ENCODE measurements at places on chromosomes 7 and 10.

- DNase-seq = no peak
Measured at GRCh38 chr7:156176039-156176438, 363.8 kb upstream of the SHH start.

DNA sequence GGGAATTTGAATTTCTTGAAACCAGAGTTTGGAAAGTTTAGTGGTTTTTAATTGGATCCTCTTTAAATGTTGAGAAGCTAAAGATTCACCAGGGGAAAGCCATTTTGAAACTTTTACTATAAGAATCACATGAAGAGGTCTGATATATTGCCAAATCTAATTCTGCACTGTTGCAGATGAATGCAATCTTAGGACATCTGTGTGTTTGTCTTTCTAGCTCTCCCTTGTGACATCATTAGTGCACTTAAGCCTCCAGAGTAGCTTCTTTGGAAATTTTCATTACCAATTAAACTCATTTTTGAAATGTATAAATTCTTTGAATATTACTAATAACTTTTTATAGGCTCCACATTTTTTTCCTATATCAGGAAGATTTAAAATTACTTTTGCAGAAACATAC is 160.2 kb downstream of the BICC1 start:
- DNase-seq = no peak

DNA sequence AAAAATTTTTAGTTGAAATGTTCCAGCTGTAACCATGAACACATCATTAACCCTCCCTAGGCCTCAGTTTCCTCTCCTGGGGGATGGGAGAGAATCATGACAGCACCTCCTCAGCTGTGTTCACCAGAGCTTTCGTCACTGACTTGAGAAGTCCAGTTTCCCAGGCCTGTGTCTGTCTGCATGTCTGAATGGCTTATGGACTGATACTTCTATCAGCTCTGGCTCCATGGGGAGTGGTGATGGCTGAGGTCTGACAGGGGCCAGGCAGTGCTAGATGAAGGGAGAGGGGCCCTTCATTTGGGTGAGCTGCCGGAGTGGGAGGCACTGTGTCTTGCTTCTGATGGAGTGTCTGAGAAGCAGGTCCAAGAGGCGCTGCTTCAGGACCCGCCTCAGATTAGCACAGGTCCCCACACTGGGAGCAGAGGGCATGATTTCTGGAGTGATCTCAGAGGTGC is 192.9 kb downstream of the PTPN20 start:
- no peak for DNase-seq

GRCh38 chr7:71601851-71602250 is 469.9 kb downstream of the GALNT17 start:
- DNase-seq = no peak

- DNase-seq = no peak
Measured at GRCh38 chr7:128264477-128264876, 23.4 kb downstream of the LEP start.

GRCh38 chr7:132161533-132161915 is 414.7 kb downstream of the PLXNA4 start:
- no peak for DNase-seq

DNA sequence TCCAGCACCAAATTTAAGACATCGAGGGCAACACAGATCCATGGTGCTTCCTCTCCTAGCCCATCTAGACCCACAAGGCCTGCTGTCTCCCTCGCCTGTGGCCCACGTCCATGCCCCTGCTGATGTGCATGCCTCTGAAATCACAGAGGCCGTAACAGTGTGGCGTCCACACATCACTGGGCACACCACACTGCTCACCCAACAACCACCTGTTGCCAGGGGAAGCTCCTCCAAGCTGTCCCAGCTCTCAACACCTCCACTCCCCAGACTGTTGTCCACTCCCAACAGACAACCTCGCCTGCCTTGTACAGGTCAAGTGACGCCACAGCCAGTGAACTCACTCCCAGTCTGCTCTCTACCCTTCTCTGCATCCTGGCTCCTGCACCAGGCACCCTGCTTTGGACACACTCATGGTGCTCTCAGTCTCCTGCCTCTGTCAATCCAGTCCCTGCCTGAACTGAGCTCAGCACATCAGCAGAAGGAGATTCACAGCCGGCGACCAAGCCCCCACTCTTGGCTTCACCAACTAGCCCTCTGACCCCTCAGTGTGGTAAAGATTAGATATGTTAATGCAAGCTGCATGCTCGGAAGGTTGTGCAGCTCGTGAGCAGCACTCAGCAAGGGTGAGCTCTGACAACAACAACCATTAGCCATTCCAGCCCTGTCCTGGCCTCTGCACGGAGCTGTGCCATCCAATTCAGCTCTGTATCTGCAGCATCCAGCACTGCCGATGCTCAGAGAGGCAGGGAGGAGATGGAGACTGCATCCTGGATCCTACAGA is 197.0 kb downstream of the TNS3 start:
- no peak for DNase-seq

- no peak for DNase-seq
Measured at GRCh38 chr10:130810856-130811255, 500.7 kb downstream of the TCERG1L start.

DNA sequence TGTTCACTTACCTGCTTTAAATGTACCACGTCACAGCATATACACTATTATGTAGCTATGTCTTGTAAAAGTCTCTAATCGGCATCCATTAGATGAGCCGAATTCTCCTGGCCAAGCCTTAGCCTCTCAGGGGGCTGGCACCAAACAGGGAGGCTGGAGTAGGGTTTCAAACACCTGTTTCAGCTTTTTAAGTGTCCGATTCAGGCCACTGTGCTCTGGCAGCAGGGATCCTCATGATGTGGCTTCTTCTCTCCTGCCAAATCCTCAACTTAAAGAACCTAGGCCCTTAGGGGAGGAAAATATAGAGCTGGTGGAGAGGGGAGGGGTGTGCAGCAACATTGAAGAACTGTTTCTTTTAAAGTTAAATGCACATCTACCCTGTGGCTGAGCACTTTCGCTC is 68.5 kb upstream of the NFKB2 start:
- no peak for DNase-seq

DNA sequence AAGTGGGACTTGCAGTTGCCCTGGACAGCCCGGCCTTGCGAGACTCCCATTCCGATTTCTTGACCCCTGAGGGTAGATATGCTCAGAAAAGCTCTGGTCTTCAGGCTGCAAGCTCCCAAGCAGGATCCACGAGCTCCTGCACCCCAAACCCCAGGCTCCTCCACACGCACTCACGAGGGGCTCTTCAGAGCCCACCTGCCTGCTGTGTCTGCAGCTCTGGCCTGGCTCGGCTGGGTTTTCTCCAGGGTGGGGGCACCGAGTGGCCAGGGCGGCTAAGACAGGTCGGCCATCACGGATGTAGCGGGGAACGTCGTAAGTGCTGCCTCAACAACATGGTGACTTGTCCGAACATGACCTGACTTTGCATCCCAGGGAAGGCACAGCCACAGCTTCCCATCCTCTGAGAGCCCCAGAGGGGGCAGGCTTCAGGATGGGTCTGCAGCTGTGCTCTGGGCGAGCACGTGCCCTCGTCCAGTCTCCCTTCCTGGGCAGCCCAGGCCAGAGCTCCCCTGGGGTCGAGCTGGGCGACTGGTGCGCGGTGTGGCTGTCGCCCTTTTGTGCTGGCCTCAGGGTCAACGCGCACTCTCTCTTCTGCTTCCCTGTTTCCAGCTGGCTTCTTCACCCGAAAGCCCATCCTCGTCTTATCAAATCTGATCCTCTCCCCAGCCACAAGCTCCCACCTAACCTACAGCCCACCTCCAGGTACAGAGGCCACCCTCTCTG is 415.3 kb downstream of the DNAJB6 start:
- DNase-seq = no peak

DNA sequence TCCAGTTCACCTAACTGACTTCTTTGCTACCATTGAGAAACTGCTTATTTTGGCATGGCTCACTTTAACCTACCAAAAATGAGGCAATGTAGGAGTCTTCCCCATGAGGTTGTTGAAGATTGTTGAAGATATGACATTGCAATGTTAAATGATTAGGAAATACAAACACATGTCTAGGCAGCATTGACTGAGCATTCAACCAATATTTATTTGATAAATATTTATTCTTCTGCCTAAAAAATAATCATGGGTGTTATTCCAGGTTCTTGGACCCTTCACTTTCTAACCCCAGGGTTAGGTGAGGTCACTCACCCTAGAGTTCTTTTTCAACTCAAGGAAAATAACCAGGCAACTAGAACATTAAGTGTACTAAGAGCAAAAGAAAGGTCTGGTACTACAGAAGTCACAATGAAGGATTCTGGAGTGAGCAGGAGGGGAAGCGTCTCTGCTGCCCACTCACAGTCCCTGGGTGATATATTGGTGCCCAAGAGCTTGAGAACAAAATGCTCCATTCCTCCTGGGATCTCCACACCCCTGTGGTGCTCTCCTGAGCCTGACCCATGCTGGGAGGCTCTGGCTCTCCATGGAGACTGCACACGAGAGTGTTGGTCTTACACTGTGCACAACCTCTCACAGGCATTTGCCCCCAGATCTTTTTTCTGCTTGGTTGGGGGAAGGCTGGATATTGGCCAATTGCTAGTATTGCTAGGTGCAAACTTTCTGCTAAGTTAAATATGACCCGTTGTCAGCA is 123.4 kb downstream of the SPAG6 start:
- DNase-seq = no peak

DNA sequence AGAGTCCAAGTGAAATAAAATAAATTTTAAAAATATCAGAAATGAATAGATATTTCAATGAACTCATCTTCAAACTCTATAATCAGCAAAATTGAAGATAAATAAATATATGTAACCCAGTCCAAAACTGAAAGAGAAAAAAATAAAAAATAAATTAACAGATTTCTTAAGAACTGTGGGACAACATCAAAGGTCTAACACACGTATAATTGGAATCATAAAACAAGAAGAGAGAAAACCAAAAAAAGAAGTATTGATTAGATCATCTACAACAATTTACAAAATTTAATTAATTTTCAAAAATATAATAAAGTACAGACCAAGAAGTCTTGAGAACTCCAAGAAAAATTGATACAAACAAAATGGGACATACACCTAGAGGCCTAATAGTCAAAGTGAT is 625.8 kb upstream of the SORCS1 start:
- no peak for DNase-seq
